CD4-positive, alpha-beta T cell treated with Interferon alpha-2 for 1 hour (primary cell): ENCODE measurements at places on chromosomes 11 and 22.

DNA sequence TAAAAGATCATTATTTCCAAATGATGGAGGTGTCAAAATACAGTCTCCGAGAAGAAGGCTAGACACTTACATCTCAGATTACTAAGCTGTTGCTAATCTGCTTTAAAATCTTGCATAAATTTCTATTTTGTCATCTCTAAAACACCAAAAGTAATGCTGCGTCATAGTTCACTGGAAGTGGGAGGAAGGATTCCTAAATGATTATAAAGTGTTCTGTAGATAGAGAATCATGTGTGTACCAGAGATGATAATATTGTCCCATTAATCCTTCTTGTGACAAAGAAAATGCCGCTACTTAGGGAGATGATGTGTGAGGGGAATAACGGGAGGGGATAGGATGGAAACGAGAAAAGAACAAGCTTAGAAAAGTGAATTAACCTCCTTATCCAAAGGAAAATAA, 268.6 kb downstream of the JRKL start:
- no peak for DNase-seq

GRCh38 chr11:61116426-61117167, 14.3 kb downstream of the CD5 start:
- no peak for DNase-seq

- no peak for DNase-seq
These were observed 10.9 kb upstream of the MFNG start for GRCh38 chr22:37497062-37497599.

- no peak for DNase-seq
These were observed 8.2 kb upstream of the OR2D2 start for GRCh38 chr11:6900327-6900999.

GRCh38 chr22:29270475-29271271, 2.6 kb downstream of the EWSR1 start:
- DNase-seq = peak; percentile 8

GRCh38 chr22:38338772-38339379, 21.6 kb upstream of the CSNK1E start:
- no peak for DNase-seq

DNA sequence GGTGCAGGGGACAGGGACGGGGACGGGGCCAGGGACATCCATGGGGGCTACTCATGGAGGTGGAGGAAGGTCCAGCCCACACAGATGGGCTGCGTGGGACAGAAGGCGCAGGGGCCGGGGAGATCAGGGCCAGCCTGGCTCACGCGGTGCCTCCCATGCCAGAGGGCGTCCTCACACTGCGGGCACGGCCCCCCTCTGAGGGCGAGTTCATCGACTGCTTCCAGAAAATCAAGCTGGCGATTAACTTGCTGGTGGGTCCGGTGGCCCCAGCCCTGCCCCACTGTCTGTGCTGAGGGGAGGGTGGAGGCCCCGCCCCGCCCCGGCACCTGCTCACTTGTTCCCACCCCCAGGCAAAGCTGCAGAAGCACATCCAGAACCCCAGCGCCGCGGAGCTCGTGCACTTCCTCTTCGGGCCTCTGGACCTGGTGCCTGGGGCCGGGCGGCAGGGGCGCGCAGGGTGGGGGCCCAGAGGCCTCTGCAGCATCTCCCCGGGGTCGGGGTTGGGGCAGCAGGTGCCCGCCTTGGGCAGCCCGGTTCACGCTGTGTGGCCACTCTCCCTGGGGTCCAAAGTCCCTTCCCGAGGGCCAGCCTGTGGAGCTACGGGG, 15.8 kb downstream of the EPS8L2 start:
- DNase-seq = peak; percentile 67
